ENCODE measurements at places on chromosomes 13 and 19. TPM values are rescaled to one million over a fixed set of nuclear protein-coding genes. Genes with fewer than 3 reads are reported as not detected.

DNA sequence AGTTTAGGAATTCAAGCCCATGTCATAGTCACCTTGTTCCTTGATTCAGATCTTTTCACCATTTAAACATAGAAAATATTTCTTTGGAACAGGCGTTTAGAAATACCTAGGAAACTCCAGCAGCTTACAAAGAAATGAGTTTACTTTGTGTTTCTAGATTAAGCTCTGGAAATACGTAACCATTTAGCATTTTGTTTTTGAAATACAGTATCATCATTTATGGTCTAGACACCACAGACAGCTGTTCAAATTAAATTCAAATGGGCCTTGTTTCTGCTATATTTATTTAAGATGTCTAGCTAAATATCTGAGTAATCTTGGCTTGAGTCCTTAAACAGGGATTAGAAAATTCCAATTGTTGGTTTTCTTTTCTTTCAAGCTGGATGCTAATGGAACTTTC, 228.5 kb downstream of the NDFIP2 start:
- H3K27ac ChIP-seq: no peak overlapping the region
- H3K27me3 ChIP-seq: no peaks in the 10 kb centered on the region
- no peaks in the 10 kb centered on the region for H3K4me1 ChIP-seq
- H3K36me3 ChIP-seq: no peaks in the 10 kb centered on the region
- no peak overlapping the region for H3K4me3 ChIP-seq
- no peak for DNase-seq

DNA sequence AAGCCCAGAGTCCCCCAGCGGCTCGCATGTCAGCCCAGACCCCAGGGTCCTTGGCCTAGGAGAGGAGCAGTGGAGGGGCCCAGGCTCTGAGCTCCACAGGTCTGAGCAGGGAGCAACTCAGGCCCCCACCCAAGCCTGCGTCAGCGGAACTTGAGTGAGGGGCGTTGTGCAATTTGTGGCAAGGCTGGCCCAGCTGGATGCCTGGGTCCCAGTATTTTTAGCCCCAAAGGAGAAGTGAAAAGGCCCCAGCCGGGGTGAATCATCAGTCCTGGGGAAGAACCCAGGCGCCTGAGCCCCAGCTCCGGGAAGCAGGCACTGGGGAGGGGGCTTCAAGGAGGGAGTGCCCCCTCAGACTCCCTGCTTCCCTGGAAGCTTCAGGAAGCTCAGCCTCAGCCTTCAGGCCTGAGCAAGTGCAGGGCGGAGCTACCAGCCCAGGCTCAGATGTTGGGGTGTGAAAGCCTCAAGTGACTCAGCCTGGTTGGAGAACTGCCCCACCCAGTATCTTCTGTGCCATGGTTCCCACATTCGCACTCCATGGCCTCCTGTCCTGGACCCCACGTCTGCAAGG, 7.2 kb downstream of the MED29 start:
- H3K27me3 ChIP-seq: no peaks in the 10 kb centered on the region
- H3K36me3 ChIP-seq: peaks cover 5% of the 10 kb centered on the region
- peak overlapping the region; percentile 3 for H3K4me3 ChIP-seq
- peak; percentile 69 for DNase-seq
- peak overlapping the region; percentile 91 for H3K27ac ChIP-seq

The LILRB2 gene
- total RNA-seq: not detected

- H3K27me3 ChIP-seq: 0 out of 2 replicates have a peak, but pooled peaks cover 3% of the 10 kb centered on the region
- DNase-seq: no peak
- no peaks in the 10 kb centered on the region for H3K36me3 ChIP-seq
These were observed at the start of gene CYP2B6 for GRCh38 chr19:40990972-40991381. CYP2B6 (plus strand) TSS chr19:40991282; CDS start chr19:40991306, 24 bp downstream.

- H3K27ac ChIP-seq: no peak overlapping the region
- peaks cover 19% of the 10 kb centered on the region for H3K27me3 ChIP-seq
- no peaks in the 10 kb centered on the region for H3K36me3 ChIP-seq
- no peak overlapping the region for H3K4me3 ChIP-seq
- H3K4me1 ChIP-seq: no peaks in the 10 kb centered on the region
These were observed 261.3 kb downstream of the ATP8A2 start for GRCh38 chr13:25633093-25633492.

GRCh38 chr19:49155820-49156346, 687 bp upstream of the HRC start:
- peaks cover 18% of the 10 kb centered on the region for H3K4me1 ChIP-seq
- no peak overlapping the region for H3K27ac ChIP-seq

The ZNF426 gene
- total RNA-seq: 1.7 TPM

The PLIN5 gene
- 8.1 TPM for total RNA-seq

All from HCT116 (cell line).